Left renal pelvis (tissue), 4 donors: ENCODE measurements at places on chromosomes 1 and 21. TPM values are rescaled to one million over a fixed set of nuclear protein-coding genes. Genes with fewer than 3 reads are reported as not detected.

The LRRC53 gene
- polyA plus RNA-seq: not detected

The GLIS1 gene
- 3.1 TPM for polyA plus RNA-seq

The FNDC7 gene
- polyA plus RNA-seq: not detected

The RAP1GAP gene
- 20.1 TPM for polyA plus RNA-seq

The PSRC1 gene
- 24.9 TPM for polyA plus RNA-seq

The ACTN2 gene
- polyA plus RNA-seq: 0.70 TPM

The CFAP74 gene
- polyA plus RNA-seq: 0.79 TPM

The OVAAL gene
- not detected for polyA plus RNA-seq

The PTCH2 gene
- polyA plus RNA-seq: 4.5 TPM

The LRRIQ3 gene
- 4.0 TPM for polyA plus RNA-seq

The C4BPB gene
- polyA plus RNA-seq: 0.47 TPM

The SPATA21 gene
- polyA plus RNA-seq: 0.15 TPM

The KCNJ10 gene
- 20.7 TPM for polyA plus RNA-seq

The ZSWIM5 gene
- 4.1 TPM for polyA plus RNA-seq

The PTPN7 gene
- polyA plus RNA-seq: 0.81 TPM

The LPAR3 gene
- polyA plus RNA-seq: 1.2 TPM

The GPR37L1 gene
- polyA plus RNA-seq: 0.07 TPM

The RIMS3 gene
- polyA plus RNA-seq: 1.7 TPM

The ACKR1 gene
- polyA plus RNA-seq: 0.56 TPM

The NKAIN1 gene
- polyA plus RNA-seq: 3.8 TPM

The CD84 gene
- polyA plus RNA-seq: 0.80 TPM

The KCNJ9 gene
- 0.13 TPM for polyA plus RNA-seq

The ANKRD35 gene
- polyA plus RNA-seq: 2.0 TPM

The CD2 gene
- 0.27 TPM for polyA plus RNA-seq

The SPOCD1 gene
- not detected for polyA plus RNA-seq

The RPE65 gene
- 0.30 TPM for polyA plus RNA-seq

The OR2T2 gene
- not detected for polyA plus RNA-seq

The KLHDC7A gene
- polyA plus RNA-seq: 0.23 TPM

The IGSF21 gene
- polyA plus RNA-seq: 0.75 TPM

The TAF13 gene
- polyA plus RNA-seq: 48.5 TPM

The HSD3B1 gene
- not detected for polyA plus RNA-seq

The AADACL4 gene
- 1.0 TPM for polyA plus RNA-seq

The DPT gene
- 16.8 TPM for polyA plus RNA-seq

The B3GALT5 gene
- polyA plus RNA-seq: 1.3 TPM

The RASSF5 gene
- polyA plus RNA-seq: 5.2 TPM

The ARHGAP30 gene
- polyA plus RNA-seq: 2.2 TPM

The ETNK2 gene
- 18.9 TPM for polyA plus RNA-seq

The GCSAML gene
- 0.61 TPM for polyA plus RNA-seq

The GGPS1 gene
- polyA plus RNA-seq: 66.3 TPM

The CNR2 gene
- polyA plus RNA-seq: 0.07 TPM

The HSD3B2 gene
- 1.6 TPM for polyA plus RNA-seq

The CLDN17 gene
- polyA plus RNA-seq: not detected

The ZNF683 gene
- not detected for polyA plus RNA-seq

The ARHGEF2 gene
- 79.1 TPM for polyA plus RNA-seq

The TINAGL1 gene
- 38.2 TPM for polyA plus RNA-seq

The JAM2 gene
- polyA plus RNA-seq: 15.9 TPM

The SYT14 gene
- polyA plus RNA-seq: 0.29 TPM

The NCF2 gene
- polyA plus RNA-seq: 10.2 TPM

The HRNR gene
- 0.13 TPM for polyA plus RNA-seq

The CTSE gene
- polyA plus RNA-seq: 0.16 TPM

The EPHA10 gene
- 0.09 TPM for polyA plus RNA-seq
